ENCODE measurements at places on chromosomes 16 and 17. TPM values are rescaled to one million over a fixed set of nuclear protein-coding genes. Genes with fewer than 3 reads are reported as not detected.

LDHD gene
- total RNA-seq = 0.20 TPM

GRCh38 chr16:56939801-56940200 lies 7.9 kb downstream of the HERPUD1 start:
- DNase-seq = no peak

GRCh38 chr17:34099859-34100515 lies 155.1 kb upstream of the CCL2 start:
- no peak for DNase-seq

DNA sequence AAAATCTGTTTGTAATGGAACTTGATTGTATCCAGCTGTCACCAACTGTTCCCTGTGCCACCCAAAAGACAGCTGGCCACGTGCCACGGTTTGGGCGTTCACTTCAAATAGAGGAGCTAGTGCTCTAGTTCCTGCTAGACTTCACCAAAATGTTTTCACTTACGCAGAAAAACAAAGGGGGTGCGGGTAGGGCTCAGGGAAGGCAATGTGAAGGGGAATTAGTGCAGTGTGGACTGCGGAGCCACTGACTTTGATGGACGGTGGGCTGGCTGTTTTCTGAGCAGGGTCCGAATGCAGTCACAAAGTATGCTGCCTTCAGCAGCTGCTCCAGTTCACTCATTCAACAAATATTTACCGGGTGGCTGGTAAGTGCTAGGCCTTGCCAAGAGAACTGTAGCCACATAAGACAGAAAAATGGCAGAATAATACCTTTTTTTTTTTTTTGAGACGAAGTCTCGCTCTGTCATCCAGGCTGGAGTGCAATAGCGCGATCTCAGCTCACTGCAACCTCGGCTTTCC lies 7.6 kb upstream of the CYTH1 start:
- peak; percentile 68 for DNase-seq

GRCh38 chr17:35088356-35088880 lies 24.9 kb upstream of the RFFL start:
- no peak for DNase-seq

DNA sequence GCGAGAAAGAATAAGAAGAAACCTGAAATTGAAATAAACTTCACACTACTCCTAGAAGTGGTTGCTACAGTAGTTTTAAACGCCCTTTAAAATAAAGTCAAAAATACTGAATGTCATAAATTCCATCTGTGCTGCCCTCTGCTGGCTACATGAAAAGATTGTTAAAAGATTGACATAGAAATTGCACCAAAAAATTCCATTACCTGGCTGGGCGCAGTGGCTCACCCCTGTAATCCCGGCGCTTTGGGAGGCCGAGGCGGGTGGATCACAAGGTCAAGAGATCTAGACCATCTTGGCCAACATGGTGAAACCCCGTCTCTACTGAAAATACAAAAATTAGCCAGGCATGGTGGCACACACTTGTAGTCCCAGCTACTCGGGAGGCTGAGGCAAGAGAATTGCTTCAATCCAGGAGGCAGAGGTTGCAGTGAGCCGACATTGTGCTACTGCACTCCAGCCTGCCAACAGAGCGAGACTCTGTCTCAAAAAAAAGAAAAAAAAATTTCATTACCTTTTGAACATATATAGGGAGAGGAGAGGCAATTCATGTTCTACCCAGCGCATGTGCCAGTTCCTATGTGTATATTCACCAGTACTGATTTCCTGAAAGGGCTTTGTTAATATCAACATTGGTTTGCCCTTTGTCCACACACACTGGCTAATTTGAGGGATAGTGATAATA lies 36.5 kb downstream of the CYTH1 start:
- peak; percentile 70 for DNase-seq

CCT6B gene
- 1.7 TPM for total RNA-seq

HAS3 gene
- total RNA-seq = 0.67 TPM

DNA sequence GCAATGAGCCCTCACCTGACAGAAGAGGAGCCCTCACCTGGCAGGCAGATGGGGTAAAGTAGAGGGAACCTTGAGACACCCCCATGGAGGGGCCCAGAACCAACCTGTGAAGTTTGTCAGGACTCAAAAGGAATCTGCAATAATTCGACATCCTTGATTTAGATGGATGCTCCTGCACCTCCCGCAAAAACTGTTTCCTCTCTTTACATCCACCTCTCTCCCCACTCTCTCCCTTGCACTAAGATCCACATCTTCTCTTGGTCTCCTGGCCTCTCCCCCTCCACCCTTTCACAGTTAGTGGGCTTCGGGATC lies 34.9 kb upstream of the RBFOX3 start:
- DNase-seq = no peak

GRCh38 chr16:82192665-82193064 lies 22.6 kb upstream of the MPHOSPH6 start:
- DNase-seq = peak; percentile 35

DNA sequence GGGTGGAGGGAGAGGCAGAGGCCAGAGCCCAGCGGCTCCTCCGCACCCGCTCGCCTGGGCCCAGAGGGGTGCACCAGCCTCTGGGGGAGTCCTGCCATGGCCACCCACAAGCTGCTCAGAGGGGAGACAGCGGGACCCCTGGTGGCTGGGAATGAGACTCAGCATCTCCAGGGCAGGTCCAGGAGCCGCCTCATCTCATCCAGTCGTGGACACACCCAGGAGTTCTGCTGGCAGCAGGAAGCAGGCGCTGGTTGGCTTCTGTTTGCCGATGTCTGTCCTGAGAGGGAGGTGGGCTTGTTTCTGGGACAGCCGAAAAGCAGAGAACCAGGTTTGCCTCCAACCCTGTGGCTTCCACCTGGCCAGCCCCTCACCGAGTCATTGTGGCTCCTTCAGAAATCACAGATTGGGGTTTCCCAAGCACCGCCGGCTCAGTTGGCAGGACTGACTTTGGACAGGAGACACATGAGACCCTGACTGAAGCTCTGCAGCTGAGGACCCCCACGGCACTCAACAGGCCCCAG lies 49.6 kb upstream of the ENPP7 start:
- DNase-seq = no peak

CCDC144A gene
- total RNA-seq = 6.5 TPM

C16orf96 gene
- 0.21 TPM for total RNA-seq

DNA sequence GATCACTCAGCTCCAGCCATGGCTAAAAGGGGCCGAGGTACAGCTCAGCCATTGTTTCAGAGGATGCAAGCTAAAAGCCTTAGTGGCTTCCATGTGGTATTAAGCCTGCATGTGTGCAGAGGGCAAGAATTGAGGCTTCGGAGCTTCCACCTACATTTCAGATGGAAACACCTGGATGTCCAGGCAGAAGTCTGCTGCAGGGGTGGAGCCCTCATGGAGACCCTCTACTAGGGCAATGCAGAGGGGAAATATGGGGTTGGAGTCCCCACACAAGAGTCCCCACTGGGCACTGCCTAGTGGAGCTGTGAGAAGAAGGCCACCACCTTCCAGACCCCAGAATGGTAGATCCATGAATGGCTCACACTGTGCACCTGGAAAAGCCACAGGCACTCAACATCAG lies 14.7 kb upstream of the PSMD11 start:
- no peak for DNase-seq

- DNase-seq = peak; percentile 20
Observed at GRCh38 chr17:68539548-68540467, 27.6 kb downstream of the PRKAR1A start.

GRCh38 chr16:28062261-28062846 lies 1.2 kb downstream of the GSG1L start:
- no peak for DNase-seq

- no peak for DNase-seq
Observed at GRCh38 chr16:27764869-27765675, 215.1 kb downstream of the KATNIP start.

TMEM106A gene
- total RNA-seq = 11.8 TPM

DNA sequence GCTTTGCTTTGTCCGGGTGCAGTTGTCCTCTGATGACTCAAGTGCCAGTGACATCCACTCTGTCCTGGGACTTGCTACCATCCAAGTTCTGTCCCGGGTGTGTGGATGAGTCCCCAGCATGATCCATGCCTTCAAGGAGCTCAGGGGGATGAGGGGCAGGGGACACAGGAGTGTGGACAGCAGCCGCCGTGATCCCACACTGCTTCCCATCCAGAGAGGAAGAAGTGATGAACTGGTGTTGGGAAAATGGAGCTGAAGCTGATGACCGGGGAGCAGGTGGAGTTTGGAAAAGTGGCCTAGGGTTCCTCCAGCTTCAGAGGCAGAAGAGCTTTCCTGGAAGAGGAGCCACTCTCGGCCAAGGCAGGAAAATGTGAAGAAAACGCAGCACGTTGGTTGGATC lies 249.6 kb upstream of the TNRC6C start:
- DNase-seq = no peak

- no peak for DNase-seq
Observed at GRCh38 chr16:84485255-84486010, 19.0 kb downstream of the MEAK7 start.

DNA sequence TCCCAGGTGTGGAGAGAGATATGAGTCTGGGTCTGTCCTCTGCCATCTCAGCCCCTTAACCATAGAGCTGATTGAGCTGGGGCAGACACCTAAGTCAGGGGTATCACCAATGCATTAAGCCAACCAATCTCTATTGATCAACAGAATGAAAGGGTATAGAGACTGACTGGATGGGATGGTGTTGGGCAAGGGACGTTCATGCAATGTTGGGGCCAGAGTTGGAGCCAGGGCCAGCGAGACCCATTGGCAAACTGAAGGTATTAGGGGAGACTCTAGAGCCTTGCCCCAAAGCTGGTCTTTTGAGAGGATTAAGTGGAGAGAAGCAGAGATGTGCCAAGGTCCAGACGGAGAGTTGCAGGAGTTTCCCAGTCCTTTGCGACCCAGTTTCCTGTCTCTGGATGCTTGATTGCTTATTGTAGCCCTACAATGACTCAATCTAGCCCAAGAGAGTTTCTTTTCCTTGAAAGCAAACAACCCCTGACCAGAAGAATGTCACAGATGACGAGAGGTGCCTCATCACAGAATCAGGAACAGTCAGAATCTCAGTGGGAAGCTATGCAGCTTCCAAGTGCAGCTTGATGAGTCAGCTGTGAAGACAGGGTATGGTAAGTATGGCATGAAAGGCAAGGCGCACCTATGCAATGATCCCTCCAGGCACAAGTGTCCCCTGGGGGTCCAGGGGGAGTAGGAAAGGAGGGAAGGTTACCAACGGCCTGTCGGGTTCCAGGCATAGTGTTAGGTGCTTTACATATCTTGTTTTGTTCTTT lies 137.2 kb downstream of the UTP18 start:
- no peak for DNase-seq

- no peak for DNase-seq
Observed at GRCh38 chr17:1216217-1217088, 36.7 kb upstream of the ABR start.

- DNase-seq = no peak
Observed at GRCh38 chr17:36592716-36593321, 1.1 kb downstream of the DHRS11 start.

DNA sequence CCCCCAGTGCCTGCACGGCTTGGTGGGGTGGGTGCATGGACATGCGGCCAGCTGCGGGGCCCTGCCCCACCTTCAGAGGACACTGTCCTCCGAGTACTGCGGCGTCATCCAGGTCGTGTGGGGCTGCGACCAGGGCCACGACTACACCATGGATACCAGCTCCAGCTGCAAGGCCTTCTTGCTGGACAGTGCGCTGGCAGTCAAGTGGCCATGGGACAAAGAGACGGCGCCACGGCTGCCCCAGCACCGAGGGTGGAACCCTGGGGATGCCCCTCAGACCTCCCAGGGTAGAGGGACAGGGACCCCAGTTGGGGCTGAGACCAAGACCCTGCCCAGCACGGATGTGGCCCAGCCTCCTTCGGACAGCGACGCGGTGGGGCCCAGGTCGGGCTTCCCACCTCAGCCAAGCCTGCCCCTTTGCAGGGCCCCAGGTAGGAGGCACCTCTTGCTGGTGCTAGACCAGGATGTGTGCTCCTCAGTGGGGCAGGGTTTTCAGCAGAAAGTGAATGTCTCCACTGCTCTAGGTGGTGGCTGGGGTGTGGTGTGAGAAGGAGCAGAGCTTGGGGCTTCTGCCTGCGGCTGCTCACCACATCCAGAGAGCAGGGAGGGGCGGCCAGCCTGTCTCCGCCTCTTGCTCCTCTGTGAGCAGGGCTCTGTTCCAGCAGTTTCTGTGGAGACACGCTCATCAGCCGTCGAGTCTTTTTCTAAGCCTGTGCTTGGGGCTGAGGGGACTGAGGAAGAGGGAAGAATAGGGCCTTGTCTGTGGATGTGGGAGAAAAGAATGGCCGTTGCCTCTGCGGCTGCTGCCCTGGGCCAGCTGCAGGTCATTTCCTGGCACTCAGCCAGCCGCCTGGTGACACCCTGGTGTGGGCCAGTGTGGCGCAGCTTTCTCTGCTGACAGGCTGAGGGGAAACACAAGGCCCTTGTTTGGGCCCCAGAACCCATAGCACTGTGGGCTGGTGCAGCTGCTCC lies 2.2 kb downstream of the ZNF276 start:
- peak; percentile 95 for DNase-seq

DNA sequence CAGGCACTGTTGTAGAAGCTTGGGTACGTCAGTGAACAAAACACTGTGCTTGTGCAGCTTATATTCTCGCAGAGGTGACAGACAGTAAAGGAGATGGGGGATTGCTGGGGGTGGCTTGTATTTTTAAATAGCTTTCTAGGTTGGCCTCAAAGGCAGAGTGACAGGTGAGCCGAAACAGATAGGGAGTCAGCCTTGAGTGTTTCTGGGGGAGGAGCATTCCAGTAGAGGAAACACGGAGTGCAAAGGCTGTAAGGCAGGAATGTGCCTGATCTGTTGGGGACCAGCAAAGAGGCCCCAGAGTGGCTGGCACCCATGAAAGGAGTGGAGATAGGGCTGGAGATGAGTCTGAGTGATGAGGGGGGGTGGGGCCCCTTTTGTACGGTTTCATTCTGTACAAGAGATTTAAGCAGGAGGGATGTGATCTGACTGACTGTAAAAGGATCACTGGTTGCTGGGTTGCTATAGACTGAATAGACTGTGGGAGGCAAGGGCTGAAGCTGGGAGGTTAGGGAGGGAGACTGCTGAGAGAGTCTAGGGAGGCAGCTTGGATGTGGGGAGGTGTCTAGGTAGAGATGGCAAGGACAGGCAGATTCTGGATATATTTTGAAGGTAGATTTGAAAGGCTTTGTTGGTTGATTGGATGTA lies 15.2 kb downstream of the NUP93 start:
- no peak for DNase-seq
